ENCODE measurements at places on chromosomes 16 and 17. TPM values are rescaled to one million over a fixed set of nuclear protein-coding genes. Genes with fewer than 3 reads are reported as not detected.

Gene PDK2
- polyA plus RNA-seq, result 115 TPM

Gene PEX12
- polyA plus RNA-seq, result 11.8 TPM

GRCh38 chr17:59842901-59843652 lies 49.7 kb downstream of the TUBD1 start:
- DNase-seq, result no peak

- DNase-seq, result no peak
Measured at GRCh38 chr16:20875355-20875650, 24.9 kb downstream of the DCUN1D3 start.

DNA sequence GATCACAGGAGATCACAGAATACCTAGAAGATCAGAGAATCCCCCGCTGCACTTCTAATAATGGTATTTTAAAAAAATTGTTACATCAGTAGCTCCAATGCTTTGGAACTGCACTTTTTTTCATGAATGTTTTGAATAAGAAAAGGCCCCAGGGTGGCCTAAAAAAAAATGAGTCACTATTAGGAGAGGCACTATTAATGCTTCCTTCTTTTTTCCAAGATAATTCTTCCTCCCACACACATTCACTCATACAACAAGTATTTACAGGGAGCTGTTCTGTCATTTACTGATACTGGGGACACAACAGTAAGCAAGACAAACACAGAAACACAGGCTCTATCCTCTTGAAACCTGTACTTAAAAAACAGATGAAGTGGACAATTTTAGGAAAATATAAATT lies 675 bp upstream of the PDZD9 start:
- no peak for DNase-seq

DNA sequence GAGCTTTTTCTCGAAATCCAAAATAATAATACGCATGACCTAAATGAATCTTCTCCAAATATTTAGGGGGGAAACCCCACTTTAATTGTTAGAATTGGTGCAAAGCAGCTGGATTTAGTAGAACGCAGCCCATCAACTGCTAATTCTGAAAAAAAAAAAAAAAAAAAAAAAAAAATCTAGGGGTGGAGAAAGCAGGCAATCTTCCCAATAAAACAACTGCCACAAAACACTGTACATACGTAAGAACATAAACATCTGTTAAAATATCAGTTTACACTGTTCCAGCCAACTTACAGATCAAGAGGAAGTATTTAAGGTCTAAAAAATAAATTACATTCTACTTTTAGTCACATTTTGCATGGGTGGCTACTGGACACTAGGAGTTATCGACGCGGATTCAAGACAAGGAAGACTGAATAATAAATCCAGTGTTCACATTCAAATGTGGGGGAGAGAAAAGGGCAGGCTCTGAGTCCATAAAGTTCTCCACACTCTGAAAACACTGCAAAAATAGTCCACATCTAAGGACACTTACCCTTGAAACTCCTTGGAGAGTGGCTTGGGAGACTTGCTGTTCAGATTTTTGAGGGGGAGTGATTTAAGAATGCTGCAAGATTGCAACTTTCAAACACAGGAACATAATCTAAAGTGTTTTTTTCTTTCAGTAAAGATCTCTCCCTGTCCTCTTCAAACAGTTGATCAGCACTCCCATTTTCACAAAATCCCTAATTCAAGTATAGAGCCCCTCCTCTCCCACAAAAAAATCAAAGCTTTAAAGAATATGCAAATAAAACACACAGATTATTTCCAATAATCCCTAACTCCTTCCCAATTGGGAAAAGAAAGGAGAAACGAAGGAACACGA lies 1.3 kb downstream of the APPBP2 start:
- DNase-seq, result peak; percentile 69
